NCI-H1694 treated with DMSO at 0.1 percent for 48 hours (cell line): ENCODE measurements at places on chromosomes 2 and 18.
A peak's percentile ranks its signal among the peaks of the same experiment; 100 is the strongest.

GRCh38 chr18:24502667-24503523, 42.5 kb downstream of the HRH4 start:
- DNase-seq: peak; percentile 49

GRCh38 chr18:41226911-41227310, 728.1 kb upstream of the PIK3C3 start:
- peak; percentile 12 for DNase-seq

- no peak for DNase-seq
Measured at GRCh38 chr2:43228321-43228751, 1.9 kb upstream of the ZFP36L2 start.

GRCh38 chr2:232731470-232731869, 34.3 kb downstream of the GIGYF2 start:
- DNase-seq: peak; percentile 2

- DNase-seq: no peak
Measured at GRCh38 chr2:157468931-157469708, 25.2 kb upstream of the CYTIP start.

DNA sequence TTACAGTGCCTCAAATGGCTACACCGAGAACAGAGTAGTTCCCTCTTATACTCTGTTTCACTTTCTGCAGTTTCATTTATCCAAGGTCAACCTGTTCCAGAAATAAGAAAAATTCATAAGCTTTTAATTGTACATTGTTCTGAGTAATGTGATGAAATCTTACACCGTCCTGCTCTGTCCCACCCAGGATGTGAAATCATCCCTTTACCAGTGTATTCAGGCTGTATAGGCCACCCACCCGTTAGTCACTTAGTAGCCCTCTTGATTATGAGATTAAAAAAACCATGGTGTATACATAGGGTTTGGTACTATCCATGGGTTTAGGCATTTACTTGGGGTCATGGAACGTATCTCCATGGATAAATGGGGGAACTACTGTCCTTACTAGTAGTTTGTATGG, 29.8 kb downstream of the STARD6 start:
- DNase-seq: no peak
